HCT116 (cell line): ENCODE measurements at places on chromosomes 3 and 15. TPM values are rescaled to one million over a fixed set of nuclear protein-coding genes. Genes with fewer than 3 reads are reported as not detected.

DNA sequence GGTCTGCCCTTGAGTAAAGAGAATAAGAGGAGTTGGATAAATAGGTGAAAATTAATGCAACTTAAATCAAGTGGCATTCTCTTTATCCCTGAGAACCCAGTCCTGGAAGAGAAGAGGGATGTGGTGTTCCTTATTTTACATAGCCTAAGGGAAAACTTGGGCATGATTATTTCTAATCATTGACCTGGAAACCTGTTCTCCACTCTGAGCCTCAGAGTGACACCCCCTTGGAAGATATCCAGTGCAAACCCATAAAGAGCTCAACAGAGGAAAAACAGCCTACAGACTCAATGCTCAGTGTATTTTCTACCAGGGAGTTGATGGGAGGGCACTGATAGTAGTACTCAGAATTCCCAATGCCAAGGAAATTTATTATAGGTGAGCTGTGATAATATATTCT, 22.0 kb downstream of the SLC15A2 start:
- DNase-seq: no peak
- H3K4me1 ChIP-seq: no peaks in the 10 kb centered on the region
- no peaks in the 10 kb centered on the region for H3K36me3 ChIP-seq
- H3K4me3 ChIP-seq: no peak overlapping the region
- no peaks in the 10 kb centered on the region for H3K27me3 ChIP-seq

GRCh38 chr3:169390271-169390670, 273.2 kb downstream of the MECOM start:
- no peaks in the 10 kb centered on the region for H3K36me3 ChIP-seq
- no peak overlapping the region for H3K27ac ChIP-seq
- H3K4me3 ChIP-seq: no peak overlapping the region
- H3K4me1 ChIP-seq: no peaks in the 10 kb centered on the region
- no peak for DNase-seq
- H3K27me3 ChIP-seq: 0 out of 2 replicates have a peak, but pooled peaks cover 8% of the 10 kb centered on the region

GRCh38 chr3:25854635-25855034, 64.7 kb downstream of the OXSM start:
- no peaks in the 10 kb centered on the region for H3K36me3 ChIP-seq
- no peaks in the 10 kb centered on the region for H3K27me3 ChIP-seq
- no peak overlapping the region for H3K4me3 ChIP-seq
- no peaks in the 10 kb centered on the region for H3K4me1 ChIP-seq

GRCh38 chr3:115385774-115386730, 237.3 kb upstream of the GAP43 start:
- H3K36me3 ChIP-seq: no peaks in the 10 kb centered on the region
- no peak overlapping the region for H3K27ac ChIP-seq
- H3K27me3 ChIP-seq: no peaks in the 10 kb centered on the region
- H3K4me3 ChIP-seq: no peak overlapping the region

- H3K4me3 ChIP-seq: no peak overlapping the region
- no peaks in the 10 kb centered on the region for H3K4me1 ChIP-seq
- no peak overlapping the region for H3K27ac ChIP-seq
- H3K27me3 ChIP-seq: no peaks in the 10 kb centered on the region
- no peak for DNase-seq
Measured at GRCh38 chr15:79944622-79945021, 26.4 kb downstream of the BCL2A1 start.

GRCh38 chr3:48662753-48663488, at the start of gene CELSR3:
Gene CELSR3 (minus strand): TSS chr3:48662886. CDS start chr3:48662634, 252 bp downstream.
- H3K4me3 ChIP-seq: peak within 1 kb of the TSS; percentile 56
- peak within 1 kb of the TSS; percentile 77 for H3K27ac ChIP-seq
- peak; percentile 75 for DNase-seq
- peaks cover 20% of the 10 kb centered on the region for H3K4me1 ChIP-seq

- peak overlapping the region; percentile 87 for H3K27ac ChIP-seq
- peaks cover 50% of the 10 kb centered on the region for H3K4me1 ChIP-seq
- no peak overlapping the region for H3K4me3 ChIP-seq
- no peak for DNase-seq
- H3K36me3 ChIP-seq: peaks cover 21% of the 10 kb centered on the region
Measured at GRCh38 chr3:98903705-98904481, 2.4 kb upstream of the DCBLD2 start.

- H3K27me3 ChIP-seq: no peaks in the 10 kb centered on the region
- DNase-seq: no peak
- H3K4me1 ChIP-seq: peaks cover 30% of the 10 kb centered on the region
- peak within 1 kb of the TSS; percentile 48 for H3K4me3 ChIP-seq
- no peaks in the 10 kb centered on the region for H3K36me3 ChIP-seq
- H3K27ac ChIP-seq: peak within 1 kb of the TSS; percentile 41; the same call in 1 of the 2 replicates
Measured at GRCh38 chr3:11154036-11154952, at the start of gene HRH1. Gene HRH1 (plus strand): TSS chr3:11154493. CDS start chr3:11259038, 104,545 bp downstream.

DNA sequence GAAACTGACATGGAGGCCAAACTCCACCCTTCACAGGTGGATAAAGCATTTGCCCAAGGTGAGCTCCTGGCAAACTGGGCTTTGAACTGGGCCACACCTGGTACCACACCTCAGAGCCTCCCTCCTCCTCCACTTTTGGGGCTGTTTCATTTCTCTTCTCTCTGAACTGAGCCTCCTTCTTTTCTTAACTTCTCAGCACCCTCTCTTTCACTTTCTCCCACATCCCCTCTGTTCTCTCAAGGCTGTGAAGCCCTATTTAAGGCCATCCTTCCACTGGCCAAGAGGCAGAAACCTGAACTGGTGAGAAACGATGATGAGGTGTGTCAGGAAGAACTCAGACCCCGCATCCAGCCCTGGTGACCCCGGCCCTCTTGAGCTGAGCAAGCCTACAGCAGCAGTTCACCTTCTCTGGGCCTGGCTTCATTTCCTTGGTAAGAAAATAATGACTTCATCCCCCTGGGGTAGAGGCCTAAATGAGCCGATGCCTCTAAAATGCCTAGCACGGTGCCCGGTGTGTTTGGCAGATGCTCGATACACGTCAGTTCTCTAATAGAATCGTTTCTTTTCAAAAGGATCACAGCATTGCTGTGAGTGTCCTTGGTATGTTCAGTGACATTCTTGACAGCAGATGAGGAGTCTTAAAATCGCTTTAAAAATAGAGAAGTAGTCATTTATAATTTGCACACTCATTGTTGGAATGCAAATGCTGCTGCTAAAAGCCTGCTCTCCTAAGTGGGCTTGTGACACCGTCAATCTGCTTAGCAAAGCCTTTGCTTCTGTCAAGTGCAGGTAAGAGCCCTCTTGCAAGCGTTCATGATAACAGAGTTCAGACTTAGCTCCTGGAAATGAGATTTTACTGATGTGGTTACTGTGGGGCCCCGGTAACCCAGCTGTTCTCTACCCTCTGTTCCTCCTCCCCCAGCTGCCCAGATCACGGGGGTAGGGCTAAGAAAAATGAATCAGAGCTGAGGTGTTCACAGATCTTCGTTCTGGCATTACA, 97.7 kb upstream of the ATP2B2 start:
- no peak overlapping the region for H3K27ac ChIP-seq
- no peak for DNase-seq
- H3K36me3 ChIP-seq: no peaks in the 10 kb centered on the region
- H3K27me3 ChIP-seq: peaks cover 42% of the 10 kb centered on the region; the same call in 1 of the 2 replicates

DNA sequence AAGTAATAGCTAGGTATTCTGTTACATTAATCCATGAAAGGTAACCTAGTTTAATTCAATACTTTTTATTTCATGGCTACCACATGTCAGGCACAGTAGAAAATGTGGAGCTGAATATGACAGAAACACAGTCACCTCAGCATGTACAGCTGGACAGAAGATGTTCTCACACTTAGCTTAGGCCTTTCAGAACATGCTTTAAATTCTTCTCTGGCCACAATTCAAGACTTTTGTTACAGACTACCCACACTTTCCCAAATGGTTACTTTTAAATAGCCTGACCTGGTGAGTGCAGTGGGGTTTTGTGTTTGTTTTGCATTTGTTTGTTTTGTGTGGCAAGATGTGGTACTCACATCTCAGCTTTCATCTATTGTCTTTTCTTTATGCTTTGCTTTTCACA, 1079.5 kb downstream of the IGSF11 start:
- no peak overlapping the region for H3K4me3 ChIP-seq
- no peak for DNase-seq
- no peaks in the 10 kb centered on the region for H3K4me1 ChIP-seq
- peaks cover 10% of the 10 kb centered on the region; the same call in 1 of the 2 replicates for H3K27me3 ChIP-seq
- H3K36me3 ChIP-seq: no peaks in the 10 kb centered on the region
- H3K27ac ChIP-seq: no peak overlapping the region

GRCh38 chr3:128845119-128845777, 34.2 kb upstream of the ACAD9 start:
- no peaks in the 10 kb centered on the region for H3K27me3 ChIP-seq
- DNase-seq: no peak
- peaks cover 15% of the 10 kb centered on the region for H3K4me1 ChIP-seq
- H3K27ac ChIP-seq: no peak overlapping the region
- peak overlapping the region; percentile 22; the same call in 1 of the 2 replicates for H3K4me3 ChIP-seq

DNA sequence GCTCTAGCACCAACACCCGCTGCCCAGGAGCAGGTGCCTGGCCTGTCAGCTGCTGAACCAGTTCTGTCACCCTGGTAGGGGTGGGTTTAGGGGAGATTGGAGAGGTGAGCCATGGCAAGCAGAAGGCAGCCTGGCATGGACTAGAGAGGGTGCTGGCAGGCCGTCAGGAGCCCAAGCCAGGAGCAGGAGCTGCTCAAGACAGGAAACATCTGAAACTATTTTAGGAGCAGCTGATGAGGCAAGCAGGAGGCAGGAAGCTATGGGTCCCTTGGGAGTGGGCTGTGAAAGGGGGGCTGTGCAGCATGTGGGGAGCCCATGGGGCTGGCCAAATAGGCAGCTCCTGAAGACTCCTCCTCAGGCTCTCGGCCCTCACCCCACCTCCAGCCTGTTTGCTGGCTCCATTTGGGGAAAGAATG, 2.3 kb downstream of the INKA1 start:
- H3K36me3 ChIP-seq: no peaks in the 10 kb centered on the region
- H3K27ac ChIP-seq: no peak overlapping the region
- no peak overlapping the region for H3K4me3 ChIP-seq
- H3K4me1 ChIP-seq: peaks cover 2% of the 10 kb centered on the region; the same call in 1 of the 2 replicates
- H3K27me3 ChIP-seq: no peaks in the 10 kb centered on the region

GRCh38 chr3:18010001-18010400, 267.6 kb upstream of the TBC1D5 start:
- DNase-seq: no peak
- H3K27ac ChIP-seq: no peak overlapping the region
- H3K27me3 ChIP-seq: no peaks in the 10 kb centered on the region
- H3K36me3 ChIP-seq: no peaks in the 10 kb centered on the region

GRCh38 chr15:88802250-88802990, 816 bp upstream of the ACAN start:
- H3K36me3 ChIP-seq: no peaks in the 10 kb centered on the region
- no peak overlapping the region for H3K27ac ChIP-seq
- peaks cover 5% of the 10 kb centered on the region; the same call in 1 of the 2 replicates for H3K27me3 ChIP-seq
- DNase-seq: no peak
- H3K4me1 ChIP-seq: peaks cover 9% of the 10 kb centered on the region

- peaks cover 13% of the 10 kb centered on the region for H3K4me1 ChIP-seq
- DNase-seq: peak; percentile 45
- H3K4me3 ChIP-seq: no peak overlapping the region
- H3K27ac ChIP-seq: no peak overlapping the region
Measured at GRCh38 chr15:78739996-78740903, 71.0 kb downstream of the ADAMTS7 start.

DNA sequence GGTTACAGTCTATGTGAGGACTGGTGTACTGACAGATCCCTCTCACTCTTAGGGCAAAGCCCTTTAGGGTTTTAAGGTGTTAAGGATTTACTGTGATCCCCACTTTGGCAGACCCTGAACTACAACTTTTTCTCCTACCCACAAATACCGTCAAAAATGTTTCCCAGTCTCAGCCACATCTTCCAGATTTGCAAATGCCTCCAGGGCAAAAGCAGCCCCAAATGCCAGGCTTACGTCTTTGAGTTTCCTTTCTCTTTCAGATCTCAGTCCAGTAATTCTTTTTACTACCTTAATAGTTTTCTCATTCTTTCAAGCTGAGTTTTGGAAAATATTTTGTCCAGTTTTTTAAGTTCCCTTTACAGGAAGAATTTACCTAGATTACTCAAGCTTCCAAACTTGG, 13.4 kb upstream of the ITGA11 start:
- H3K27me3 ChIP-seq: peaks cover 5% of the 10 kb centered on the region; the same call in 1 of the 2 replicates
- no peak overlapping the region for H3K4me3 ChIP-seq
- no peak for DNase-seq
- no peak overlapping the region for H3K27ac ChIP-seq

DNA sequence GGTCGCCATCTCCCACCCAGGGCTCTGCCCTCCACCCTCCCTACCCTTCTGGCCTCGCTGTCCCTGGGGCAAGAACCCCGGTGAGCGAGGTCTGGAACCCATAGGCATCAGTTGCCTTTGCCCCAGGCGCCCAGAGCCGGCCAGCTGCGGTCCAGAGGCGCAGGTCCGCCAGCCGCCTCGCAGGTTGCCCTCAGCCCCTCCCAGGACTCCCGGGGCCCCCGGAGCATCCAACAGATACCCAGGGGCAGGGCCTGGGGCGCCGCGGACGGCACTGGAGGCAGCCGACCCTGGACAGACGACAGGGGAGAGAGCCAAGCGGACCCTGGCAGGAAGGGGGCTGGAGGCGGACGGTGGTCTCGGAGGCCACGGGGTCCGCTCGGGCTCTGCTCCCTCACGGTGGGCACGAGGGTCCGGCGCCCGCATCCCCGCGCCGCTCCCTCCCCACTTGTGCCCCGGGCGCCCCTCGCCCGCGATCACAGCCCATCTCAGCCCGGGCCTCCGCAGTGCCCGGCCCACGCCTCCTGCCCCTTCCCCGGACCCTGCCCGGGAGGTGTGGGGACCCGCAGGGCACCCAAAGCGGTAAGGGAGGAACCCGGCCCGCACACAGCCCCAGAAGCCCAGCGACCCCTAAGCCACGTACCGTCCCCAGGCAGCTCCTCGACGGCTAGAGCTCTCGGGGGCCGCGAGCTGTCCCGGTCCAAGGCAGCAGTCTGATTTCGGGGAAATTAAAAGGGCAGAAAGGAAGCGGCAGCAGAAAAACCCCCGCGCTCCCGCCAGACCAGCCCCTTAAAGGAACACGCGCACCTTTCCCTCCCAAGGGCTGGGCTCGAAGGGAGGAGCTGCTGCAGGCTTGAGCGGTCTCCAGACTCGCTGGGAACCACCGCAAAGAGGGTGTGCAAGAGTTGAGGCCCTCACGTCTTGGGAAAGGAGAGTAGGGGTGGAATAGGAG, at the start of gene HAPLN3:
TSS of gene HAPLN3 (minus strand) at position 726 of the 949 bp plus-strand sequence. CDS start 8,246 bp downstream, outside the sequence.
- H3K27ac ChIP-seq: peak within 1 kb of the TSS; percentile 32; the same call in 1 of the 2 replicates
- H3K4me1 ChIP-seq: peaks cover 18% of the 10 kb centered on the region
- no peaks in the 10 kb centered on the region for H3K27me3 ChIP-seq
- no peaks in the 10 kb centered on the region for H3K36me3 ChIP-seq
- no peak for DNase-seq

- no peaks in the 10 kb centered on the region for H3K36me3 ChIP-seq
- no peaks in the 10 kb centered on the region for H3K27me3 ChIP-seq
- H3K4me3 ChIP-seq: no peak overlapping the region
- peaks cover 3% of the 10 kb centered on the region for H3K4me1 ChIP-seq
- no peak overlapping the region for H3K27ac ChIP-seq
Measured at GRCh38 chr3:72816862-72817355, 31.3 kb downstream of the SHQ1 start.

- H3K27ac ChIP-seq: no peak overlapping the region
- no peaks in the 10 kb centered on the region for H3K36me3 ChIP-seq
- H3K4me3 ChIP-seq: no peak overlapping the region
- H3K27me3 ChIP-seq: no peaks in the 10 kb centered on the region
Measured at GRCh38 chr3:42733501-42734262, 31.1 kb upstream of the HHATL start.

GRCh38 chr3:197353867-197354567, 55.6 kb upstream of the DLG1 start:
- H3K36me3 ChIP-seq: no peaks in the 10 kb centered on the region
- no peak for DNase-seq
- no peaks in the 10 kb centered on the region for H3K4me1 ChIP-seq
- H3K4me3 ChIP-seq: no peak overlapping the region

GNAT1 gene
- not detected for total RNA-seq

SKOR1 gene
- 0.81 TPM for total RNA-seq

SCN5A gene
- total RNA-seq: 11.5 TPM

GOLGA8S gene
- total RNA-seq: 0.15 TPM

LRRC15 gene
- not detected for total RNA-seq

EXOG gene
- total RNA-seq: 8.3 TPM

ACAP2 gene
- total RNA-seq: 43.0 TPM
